ENCODE measurements at places on chromosomes 12 and 14.

DNA sequence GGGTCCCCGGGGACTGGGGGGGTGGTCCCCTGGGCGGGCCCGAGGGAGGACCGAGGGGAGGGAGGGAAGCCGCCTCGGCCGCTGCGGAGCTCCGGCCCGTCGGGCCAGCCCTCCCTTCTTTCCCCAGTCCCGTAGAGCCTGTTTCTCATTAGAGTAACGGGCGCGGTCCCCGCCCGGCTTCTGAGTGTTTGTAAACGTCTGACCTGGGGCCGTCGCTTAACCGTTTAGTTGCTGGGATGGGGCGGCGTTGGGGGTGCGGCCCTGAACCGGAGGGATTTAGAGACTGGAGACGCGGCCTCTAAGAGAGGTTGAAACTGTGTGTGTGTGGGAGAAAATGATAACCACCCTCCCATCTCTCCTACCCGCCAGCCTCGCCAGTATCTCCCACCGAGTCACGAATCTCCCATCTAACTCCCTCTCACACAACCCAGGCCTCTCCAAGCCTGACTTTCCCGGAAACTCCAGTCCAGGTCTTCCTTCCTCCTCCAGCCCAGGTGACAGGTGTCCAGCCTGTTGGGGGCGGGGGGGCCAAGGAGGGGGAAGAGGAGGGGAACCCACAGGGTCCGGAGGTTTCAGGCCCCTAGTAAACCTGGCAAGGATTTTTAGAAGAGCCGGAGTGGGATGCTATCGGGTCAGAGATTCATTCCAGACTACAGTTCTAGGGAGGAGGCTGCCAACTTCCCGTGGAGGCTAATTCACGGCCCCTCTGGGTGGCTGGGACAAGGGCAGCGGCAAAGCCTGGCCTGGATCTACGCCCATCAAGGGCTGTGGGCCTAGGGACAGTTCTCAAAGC is 1.1 kb upstream of the NFATC4 start:
- DNase-seq, result peak; percentile 94

GRCh38 chr12:109134186-109134917 is 18.0 kb downstream of the ACACB start:
- peak; percentile 19 for DNase-seq

- no peak for DNase-seq
These were observed 165.4 kb downstream of the SLC15A5 start for GRCh38 chr12:16112130-16112529.

DNA sequence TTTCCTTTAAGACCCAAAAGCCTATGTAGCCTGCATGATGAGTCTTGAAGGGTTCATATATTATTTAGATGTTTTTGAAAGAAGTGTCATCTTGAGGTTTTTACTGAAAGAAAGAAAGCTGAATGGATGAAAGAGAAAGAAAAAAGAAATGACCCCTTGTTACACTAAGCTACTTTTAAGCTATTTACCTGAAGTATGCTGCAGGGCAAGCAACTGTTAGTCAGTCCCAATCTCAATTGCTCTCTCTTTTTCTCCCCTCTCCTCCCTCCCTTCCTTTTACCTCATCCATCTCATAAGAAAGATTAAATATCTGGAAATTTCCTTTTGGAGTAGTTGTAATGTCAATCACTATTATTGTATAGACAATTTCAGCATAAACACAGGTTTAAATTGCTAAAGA is 512.4 kb downstream of the TMTC2 start:
- no peak for DNase-seq

GRCh38 chr12:96250119-96250685 is 56.0 kb downstream of the ELK3 start:
- DNase-seq, result no peak

- DNase-seq, result no peak
These were observed 4.6 kb downstream of the MTRFR start for GRCh38 chr12:123237646-123238329.

DNA sequence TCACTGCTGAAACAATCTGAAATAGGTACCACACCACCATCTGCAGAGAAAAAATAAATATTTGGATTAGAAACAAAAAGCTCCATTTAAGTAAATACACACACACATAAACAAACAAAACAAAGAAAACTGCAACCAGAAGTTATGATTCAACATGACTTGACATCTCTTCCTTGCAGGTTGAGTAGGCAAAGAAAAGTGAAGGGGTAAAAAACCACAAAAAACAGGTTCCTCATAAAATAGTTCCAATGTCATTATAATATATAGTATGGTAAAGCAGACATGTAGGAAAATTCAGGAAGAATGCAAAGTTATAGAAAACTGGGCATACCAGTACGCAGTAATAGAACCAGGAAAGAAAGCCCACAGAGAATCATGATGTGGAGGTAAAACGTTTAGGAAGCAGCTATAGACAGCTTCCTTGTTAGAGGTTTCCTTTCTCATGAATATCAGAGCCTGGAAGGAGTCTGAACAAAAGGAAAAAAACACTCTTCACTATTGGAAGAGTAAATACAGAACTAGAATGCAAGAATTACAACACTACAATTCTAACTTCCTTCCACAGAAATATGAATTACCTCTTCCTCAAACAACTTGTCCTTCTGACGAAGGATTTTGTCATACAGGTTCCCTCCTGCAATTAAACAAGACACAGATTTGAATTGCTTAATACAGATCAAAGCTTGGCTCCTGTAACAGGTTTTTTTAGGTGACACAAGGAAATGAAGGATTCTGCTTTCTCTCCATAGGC is 6.1 kb downstream of the NEK9 start:
- no peak for DNase-seq

GRCh38 chr12:90836689-90837088 is 118.3 kb downstream of the CCER1 start:
- no peak for DNase-seq

DNA sequence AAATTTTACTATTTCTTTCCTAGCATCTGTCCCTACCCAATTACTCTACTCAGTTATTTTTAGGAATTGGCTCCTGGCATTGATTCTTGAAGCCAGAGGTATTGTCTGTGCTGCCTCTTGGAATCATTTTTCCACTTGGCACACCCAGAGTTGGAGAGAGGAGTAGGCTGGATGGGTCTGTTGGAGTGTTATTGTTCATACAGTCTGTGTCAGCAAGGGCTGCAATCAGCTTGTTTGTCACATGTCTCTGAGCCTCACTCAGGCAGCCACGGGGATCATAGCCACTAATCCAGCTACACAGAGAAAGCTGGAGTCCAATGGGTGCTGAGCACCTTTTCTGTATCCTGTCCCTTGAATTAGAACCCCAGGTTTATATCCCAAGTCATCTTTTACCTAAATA is 176.0 kb upstream of the DYRK2 start:
- DNase-seq, result no peak

DNA sequence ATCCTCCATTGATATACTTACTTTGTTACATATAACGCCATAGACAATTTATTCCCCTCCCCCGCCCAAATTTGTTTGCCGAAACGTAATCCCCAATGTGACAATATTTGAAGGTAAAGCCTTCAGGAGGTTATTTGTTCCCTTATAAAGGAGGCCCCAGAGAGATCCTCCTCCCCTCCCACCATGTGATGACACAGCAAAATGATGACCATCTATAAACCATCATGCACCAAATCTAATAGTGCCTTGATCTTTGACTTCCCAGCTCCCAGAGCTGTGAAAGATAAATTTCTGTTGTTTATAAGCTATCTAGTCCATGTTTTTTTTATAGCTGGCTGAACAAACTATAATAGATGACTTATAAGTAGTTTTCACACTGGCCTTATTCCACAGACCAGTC is 122.2 kb downstream of the PTPRO start:
- DNase-seq, result no peak

- DNase-seq, result no peak
These were observed 133.6 kb downstream of the KSR2 start for GRCh38 chr12:117835156-117835555.

DNA sequence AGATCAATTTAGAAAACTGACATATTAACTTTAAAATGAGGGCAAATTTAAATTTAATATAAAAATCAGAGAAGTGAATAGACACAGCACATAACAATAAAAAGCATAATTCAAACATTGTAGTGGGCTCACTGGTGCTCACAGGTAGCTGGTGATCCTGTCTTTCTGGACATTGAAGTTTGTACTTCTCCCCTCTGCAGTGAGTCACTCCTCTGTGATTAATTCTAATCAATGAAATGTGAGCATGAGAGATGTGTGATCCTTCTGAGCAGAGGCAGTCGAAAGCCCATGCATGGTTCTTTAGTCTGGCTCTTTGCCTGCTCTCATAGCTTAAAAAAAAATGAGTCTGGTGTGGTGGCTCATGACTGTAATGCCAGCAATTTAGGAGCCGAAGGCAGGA is 59.0 kb upstream of the RERGL start:
- no peak for DNase-seq

- DNase-seq, result peak; percentile 48
These were observed 41.4 kb downstream of the ACTN1 start for GRCh38 chr14:68937471-68938270.

GRCh38 chr14:88866305-88866704 is 41.9 kb downstream of the TTC8 start:
- DNase-seq, result no peak

DNA sequence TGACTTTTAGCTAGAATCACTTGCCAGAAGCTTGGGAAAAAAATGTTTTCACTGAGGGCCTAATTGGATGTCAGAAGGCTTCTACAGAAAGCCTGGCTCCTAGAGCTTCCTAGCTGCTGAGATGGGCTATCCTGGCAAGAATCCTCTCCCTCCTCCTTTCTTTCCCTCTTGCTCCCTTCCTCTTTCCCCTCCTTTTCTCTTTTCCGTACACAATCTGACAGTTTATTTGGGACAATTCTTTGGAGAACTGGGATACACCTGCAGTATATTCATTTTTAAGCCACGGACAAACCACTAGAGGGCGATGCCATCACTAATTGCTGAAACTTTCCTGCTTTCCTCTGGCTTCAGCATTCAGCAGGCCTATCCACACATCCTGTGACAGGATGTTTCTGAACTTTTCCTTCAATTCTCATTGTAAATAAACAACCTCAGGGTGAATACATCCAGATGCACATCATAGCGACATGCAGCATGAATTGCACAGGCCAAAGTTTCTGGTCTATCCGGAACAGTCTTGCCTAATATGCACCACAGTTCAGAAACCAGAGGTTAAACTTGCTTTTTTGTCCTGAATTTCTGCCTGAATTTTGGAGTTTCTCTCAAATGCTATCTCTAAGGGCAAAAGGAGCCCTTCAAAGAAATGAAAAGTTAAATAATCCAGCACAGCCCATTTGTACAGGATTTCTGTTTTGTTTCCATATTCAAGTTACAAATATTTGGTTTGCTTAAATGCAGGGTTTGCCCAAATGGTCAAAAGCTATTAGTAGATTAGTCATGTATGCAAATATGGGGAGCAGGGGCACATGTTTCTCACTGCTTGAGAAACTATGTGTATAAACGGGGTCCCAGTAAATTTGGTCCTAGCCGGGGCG is 142.8 kb downstream of the PAWR start:
- DNase-seq, result no peak

- peak; percentile 30 for DNase-seq
These were observed 58.6 kb downstream of the SLC38A1 start for GRCh38 chr12:46209914-46210872.

GRCh38 chr14:68791078-68791901 is 1.6 kb downstream of the ZFP36L1 start:
- no peak for DNase-seq

GRCh38 chr12:115993737-115994136 is 283.8 kb downstream of the MED13L start:
- DNase-seq, result no peak

GRCh38 chr14:50380455-50380854 is 16.2 kb downstream of the CDKL1 start:
- DNase-seq, result no peak

- DNase-seq, result no peak
These were observed 10.5 kb downstream of the FMNL3 start for GRCh38 chr12:49696723-49697122.

DNA sequence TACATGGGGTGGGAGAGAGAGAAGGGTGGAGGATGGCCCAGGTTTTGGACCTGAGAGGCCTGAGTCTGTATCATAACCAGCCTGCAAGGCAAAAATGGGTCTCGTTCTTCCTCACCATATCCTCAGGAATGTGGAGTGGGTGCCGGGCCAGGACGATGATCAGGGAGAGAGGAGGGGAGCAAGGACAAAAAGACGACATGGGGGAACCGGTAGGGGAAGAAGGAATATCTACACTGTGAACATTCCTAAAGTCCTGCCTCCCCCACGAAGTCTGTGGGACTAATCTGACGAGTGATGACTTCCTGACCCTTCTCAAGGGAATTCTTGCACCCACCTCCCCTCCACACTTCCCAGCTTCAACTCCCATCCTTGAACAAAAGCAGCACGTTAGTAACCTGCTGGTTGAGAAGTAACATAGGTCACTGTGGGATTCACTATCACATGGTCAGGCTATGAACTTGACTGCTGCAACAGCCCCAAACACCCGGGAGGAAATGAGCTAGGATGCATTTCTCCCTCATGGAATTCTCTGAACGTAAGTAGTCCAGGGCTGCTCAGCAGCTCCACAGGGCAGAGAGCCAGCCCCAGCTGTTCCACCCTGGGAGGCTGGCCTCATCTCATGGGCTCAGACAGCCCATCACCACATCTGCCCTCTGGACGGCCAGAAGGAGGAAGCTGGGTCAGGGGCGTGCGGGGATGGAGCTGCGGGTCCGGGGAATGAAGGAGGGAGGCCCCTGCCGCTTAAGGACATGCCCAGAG is 36.8 kb upstream of the VWF start:
- DNase-seq, result no peak

DNA sequence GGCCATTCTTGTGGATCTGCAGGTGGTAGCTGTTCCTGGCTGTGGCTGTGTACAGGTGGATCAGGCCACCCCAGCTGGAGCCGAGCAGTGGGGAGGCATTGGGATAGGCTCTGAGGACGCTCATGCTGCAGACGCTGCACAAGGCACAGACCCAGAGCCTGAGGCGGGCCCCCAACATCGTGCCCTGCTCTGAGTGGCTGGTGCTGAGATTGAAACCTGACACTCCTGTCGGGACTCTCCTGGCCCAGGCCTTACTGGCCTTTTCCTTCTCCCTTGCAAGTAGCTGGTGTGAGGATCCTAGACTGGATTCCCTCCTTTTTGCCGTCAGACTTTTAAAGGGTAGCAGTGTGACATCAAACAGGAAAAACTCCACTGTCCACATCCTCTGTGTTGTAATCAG is at the start of gene FGF23:
Gene FGF23 (minus strand): TSS at position 308 of the 400 bp plus-strand sequence. CDS start 130 bp downstream, at position 178.
- no peak for DNase-seq

DNA sequence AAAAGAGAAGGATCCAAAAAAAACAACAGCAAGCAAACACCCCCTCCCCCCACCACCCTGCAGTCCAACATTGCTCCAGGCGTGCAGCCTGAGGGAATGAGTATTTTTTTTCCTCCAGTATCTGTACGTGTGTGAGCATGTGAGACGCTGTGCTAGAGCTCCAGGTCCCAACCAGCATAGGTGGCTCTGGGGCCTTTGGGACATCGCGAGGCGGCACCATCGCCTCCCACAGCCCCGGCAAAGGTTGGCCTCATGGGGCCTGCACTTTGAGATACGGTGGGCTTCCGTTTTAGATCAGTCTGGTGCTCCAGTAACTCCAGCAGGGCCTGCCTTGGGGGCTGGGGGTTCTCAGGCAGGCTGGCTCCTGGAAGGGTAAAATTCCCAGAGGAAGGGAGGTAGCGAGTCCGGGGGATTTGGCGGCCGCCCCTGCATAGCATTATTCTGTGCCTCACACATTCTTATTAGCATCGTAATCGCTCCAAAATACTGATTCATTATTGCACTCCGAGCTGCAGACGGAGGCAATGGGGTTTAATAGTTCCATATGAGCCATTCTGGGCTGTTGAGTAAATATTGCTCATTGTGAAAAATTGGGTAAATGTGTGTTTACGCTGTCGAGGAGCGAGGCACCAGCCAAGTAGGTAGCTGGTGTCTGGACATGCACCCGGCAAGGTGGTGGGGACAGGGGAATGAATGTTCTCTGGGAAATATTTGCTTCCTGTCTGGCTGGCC is 143.1 kb upstream of the MYL2 start:
- DNase-seq, result no peak
